ENCODE measurements at places on chromosomes 2 and 18.
A peak's percentile ranks its signal among the peaks of the same experiment; 100 is the strongest.

DNA sequence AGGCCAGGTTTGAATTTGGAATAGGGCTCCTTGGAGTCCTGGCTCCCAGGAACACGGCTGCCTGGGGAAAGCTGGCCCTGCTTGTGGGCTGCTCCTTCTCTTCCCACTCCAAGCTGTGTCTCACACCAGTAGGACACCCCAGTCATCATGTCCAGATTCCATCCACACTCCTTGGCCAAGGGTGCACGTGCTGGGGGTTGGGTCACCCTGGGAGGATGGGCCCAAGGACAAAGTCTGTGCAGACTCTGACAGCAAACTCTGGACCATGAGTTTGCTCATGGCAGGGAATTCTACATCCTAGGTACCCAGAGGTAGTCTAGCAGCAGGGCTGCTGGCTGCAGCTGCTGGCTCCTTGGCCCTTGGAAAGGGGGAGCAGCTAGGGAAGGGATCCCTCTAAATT lies 102.4 kb upstream of the EPAS1 start:
- DNase-seq, result no peak

GRCh38 chr2:209368406-209368805 lies 55.4 kb upstream of the MAP2 start:
- no peak for DNase-seq

GRCh38 chr2:187959821-187960220 lies 331.9 kb upstream of the GULP1 start:
- no peak for DNase-seq

- DNase-seq, result no peak
Measured at GRCh38 chr2:37869771-37870170, 55.3 kb upstream of the RMDN2 start.

DNA sequence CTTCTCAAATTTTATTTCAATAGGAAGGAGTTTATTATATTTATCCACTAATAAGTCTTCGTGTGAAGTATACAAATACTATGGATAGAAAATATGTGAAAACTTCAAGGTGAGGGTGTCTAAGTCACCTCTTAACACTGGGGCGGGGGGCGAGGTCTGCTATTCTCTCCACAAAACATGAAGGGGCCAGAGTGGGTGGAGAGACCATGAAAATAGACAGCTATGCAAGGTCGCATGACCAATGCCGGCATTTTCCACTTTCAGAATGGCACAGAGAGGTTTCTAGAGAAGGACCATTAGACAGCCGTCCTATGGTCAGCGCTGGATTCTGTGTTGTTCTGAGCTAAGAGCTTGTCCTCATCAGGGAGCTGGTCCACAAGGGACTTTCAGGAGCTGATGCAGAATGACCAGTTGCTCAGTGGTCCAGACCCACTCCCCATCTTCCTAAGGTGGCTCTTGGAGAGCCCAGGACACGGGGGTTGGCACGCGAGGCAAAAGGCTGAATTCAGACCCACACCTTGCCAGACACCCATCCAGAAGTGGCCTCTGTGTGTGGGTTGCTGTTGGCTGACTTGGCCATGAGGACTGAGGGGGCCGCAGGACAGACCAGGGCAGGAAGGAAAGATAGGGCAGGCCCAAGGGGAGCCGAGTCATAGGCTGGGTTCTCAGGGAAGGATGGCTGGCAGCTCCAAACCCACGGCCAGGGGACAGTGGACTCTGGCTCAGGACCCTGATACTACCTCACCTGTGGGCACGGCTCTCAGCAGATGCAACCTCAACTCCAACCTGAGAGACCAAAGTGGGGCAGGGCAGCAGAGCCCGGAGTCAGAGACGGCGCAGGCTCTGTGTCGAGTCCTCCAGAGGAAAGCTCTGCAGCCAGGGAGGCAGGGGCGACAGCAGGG lies 69.8 kb downstream of the NDUFA10 start:
- DNase-seq, result no peak

GRCh38 chr2:206211657-206212255 lies 52.1 kb downstream of the EEF1B2 start:
- no peak for DNase-seq

GRCh38 chr18:55524353-55525073 lies 63.5 kb downstream of the TCF4 start:
- DNase-seq, result no peak

DNA sequence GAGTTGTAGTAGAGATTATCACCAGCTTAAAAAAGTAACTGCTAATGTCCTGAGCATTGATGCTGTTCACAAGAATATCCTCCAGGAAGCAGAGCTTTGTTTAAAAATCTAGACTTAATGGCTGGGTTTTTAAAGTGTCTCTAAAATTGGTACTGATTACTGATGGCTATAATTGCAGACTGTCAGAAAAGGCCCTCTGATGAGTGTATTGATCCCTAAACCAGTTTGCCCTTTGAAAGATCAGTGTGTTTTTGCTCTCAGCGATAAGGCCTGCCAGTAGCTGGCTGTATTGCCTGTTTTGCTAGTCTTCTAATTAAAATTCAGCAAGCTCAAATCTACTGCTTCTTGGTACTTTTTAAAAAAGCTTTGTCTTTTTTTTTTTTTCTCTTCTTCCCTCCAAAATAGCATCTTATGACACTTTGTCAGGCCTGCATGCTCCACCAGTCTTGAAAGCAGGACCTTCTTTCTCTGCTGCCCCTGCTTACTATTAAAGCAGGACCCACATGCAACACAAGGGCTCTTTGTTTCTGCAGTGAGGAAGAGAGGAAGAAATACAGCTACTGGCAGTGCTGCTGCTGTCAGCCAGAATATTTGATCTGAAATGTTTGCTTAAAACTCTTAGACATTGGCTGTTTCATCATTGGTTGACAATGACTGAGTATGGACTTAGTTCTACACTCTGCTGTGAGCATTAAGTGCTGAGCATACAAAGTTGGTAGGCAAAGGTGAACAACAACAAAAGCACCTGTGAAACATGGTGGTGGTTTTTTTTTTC lies 1.8 kb downstream of the SEC11C start:
- DNase-seq, result no peak

DNA sequence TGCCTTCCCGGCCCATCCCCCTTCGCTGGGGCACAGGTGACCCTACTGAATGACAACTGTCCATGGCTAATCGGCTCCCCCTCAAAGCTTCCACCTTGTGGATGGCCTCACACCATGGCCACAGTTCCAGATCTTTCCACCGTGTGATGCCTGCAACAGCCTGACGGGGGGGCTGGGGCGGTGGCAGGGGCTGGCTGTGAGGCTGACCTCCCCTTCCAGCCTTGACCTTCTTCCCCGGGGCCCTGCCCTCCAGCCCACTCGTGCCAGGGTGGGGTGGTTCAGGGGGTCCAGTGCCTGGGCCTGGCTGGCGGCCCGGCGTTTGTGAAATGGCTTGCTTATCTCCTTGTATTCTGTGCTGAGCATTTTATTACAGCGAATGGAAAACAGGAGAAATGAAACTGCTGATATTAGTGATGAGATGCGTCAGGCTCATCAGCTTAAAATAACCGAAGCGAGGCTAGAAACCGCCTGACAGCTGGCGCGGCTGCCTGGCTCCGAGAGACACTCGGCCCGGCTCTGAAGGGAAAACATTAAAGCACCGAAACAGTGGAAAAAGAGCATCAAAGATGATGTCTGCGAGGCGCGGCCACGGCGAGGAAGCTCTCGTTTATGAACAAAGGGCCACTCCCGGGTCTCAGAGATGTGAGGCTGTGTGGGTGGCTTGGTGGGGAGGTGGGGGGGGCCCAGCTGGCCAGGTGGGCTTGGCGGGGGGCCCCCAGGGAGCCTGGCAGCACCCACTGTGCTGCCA lies 916 bp upstream of the PDCD1 start:
- DNase-seq, result peak; percentile 48

DNA sequence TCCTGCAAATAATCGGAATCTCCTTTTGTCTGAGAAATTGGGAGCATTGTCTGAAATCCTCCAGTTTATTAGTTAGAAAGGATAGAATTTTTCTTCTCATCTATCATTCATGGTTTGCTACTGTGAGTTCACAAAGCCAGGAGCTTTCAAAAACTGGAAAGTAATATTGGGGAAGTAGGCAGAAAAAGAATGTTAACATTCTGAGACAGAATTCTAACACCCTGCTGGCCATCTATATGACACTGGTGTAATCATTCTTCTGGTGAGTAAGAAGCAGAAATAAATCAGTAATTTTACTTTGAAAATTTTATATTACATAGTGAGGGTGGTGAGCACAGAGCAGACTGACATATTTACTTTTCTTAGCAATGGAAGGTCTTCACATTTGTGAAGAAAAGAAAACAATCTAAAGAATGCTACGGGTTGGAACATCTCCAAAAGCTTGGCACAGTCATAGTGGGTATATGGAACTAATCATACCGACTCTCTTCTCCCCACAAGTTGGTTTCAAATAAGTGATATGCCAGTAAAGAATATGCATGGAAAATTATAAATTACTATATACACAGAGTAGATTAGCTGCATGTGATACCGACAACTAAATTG lies 344.9 kb downstream of the LPIN1 start:
- DNase-seq, result no peak

- DNase-seq, result no peak
Measured at GRCh38 chr2:219733746-219734145, 106.3 kb downstream of the SLC4A3 start.

- DNase-seq, result no peak
Measured at GRCh38 chr2:209876211-209876610, 104.6 kb downstream of the UNC80 start.

DNA sequence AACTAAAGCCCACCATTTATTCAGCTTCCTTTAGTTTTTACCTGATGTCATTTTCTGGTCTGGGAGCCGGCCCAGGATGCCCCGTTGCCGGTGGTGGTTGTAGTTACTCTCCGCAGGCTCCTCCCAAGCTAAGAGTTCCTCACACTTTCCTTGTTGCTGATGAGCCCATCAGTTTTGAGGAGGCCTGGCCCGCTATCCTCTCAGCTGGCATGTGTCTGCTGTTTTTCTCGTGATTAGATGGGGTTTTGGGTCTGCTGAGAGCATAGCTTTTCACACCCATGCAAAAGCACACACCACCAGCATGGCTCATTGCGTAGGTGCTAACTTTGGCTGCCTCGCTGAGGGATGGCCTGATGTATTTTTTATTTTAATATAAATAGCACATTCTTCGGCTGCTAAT lies 72.1 kb downstream of the PSMG2 start:
- DNase-seq, result no peak
